Astrocyte of the cerebellum (primary cell): ENCODE measurements at places on chromosomes 12 and 14.
A peak's percentile ranks its signal among the peaks of the same experiment; 100 is the strongest.

- no peak for DNase-seq
Observed at GRCh38 chr14:86420131-86420530, 890.2 kb downstream of the FLRT2 start.

- no peak for DNase-seq
Observed at GRCh38 chr12:81617915-81618314, 141.2 kb downstream of the PPFIA2 start.

GRCh38 chr14:56855891-56856461 is 45.7 kb upstream of the OTX2 start:
- DNase-seq = no peak

GRCh38 chr12:101761781-101762180 is 22.5 kb upstream of the SYCP3 start:
- DNase-seq = no peak

DNA sequence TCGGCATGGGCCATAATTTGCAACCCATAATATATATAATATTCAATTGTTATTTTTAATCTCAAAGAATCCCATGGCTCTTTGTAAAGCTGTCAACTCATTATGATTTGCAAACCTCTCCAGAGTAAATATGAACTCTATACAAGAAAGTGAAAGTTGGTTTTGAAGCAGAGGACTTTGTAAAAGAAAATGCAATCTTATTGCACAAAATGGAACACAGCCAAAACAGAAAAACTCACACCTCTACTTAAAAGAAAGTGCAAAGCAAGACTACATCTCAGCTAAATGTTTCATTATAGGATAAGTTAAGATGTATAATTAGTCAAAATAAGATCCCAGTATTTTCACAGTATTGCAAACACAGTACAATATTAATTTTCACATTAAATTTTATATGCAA is 111.2 kb upstream of the FLRT2 start:
- DNase-seq = no peak

DNA sequence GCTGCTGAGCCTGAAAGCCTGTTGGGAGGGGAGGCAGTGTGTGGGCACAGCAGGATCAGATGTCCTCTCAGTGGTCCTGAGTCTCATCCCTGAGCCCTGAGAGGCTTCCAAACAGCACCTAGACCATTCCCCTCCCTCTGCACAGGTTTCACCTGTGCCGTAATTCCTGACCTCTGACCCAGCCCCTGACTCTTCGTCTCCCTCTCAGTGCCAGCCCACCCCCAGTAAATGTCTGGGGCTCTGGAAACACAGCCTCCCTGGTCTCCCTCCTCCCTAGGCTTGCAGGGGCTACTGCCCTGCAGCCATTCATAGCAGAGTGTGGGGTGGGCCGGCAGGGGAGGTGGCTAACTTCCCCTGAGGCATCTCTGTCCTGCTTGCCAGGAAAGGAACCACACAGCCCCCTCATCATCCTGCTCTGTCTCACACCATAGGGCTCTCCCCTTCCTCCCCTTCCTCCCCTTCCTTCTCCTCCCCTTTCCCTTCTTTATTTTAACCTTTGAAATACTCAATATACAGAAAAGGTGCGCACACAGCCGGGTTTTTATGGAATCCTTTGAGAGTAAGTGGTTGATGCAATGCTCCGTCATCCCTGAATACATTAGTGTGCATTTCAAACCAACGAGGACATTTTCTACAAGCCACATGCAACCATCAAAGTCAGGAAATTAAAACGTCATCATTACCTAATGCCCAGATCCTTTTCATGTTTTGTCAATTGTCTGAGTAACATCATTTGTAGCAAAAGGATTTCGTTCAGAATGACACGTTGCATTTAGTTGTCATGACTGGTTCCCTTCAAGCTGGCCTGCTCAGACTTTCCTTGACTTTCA is 67.0 kb downstream of the PRMT8 start:
- DNase-seq = no peak

GRCh38 chr14:88791629-88792472 is 902 bp downstream of the EML5 start:
- DNase-seq = no peak

- no peak for DNase-seq
Observed at GRCh38 chr14:101083564-101084435, 180.3 kb upstream of the RTL1 start.

- no peak for DNase-seq
Observed at GRCh38 chr12:54472494-54473262, 724 bp downstream of the GTSF1 start.

DNA sequence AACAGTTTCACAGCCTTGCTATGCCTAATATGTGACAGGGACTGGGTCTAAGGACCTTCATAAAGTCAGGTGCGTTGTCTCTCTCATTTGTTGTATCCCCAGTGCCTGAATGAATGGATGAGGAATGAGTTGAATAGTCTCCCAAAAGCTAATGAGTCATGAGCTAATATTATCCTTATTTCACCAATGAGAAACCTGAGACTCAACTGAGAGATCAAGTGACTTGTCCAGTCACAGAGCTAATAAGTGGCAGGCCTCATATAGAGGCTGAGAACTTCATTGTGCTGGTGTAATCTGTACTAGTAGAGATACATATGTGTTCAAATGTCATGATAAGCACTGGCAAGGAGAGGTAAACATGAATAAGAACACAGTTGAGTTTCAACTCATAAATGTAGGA is 612.4 kb downstream of the NRXN3 start:
- no peak for DNase-seq

GRCh38 chr12:50679612-50680011 is 84.3 kb upstream of the ATF1 start:
- no peak for DNase-seq

DNA sequence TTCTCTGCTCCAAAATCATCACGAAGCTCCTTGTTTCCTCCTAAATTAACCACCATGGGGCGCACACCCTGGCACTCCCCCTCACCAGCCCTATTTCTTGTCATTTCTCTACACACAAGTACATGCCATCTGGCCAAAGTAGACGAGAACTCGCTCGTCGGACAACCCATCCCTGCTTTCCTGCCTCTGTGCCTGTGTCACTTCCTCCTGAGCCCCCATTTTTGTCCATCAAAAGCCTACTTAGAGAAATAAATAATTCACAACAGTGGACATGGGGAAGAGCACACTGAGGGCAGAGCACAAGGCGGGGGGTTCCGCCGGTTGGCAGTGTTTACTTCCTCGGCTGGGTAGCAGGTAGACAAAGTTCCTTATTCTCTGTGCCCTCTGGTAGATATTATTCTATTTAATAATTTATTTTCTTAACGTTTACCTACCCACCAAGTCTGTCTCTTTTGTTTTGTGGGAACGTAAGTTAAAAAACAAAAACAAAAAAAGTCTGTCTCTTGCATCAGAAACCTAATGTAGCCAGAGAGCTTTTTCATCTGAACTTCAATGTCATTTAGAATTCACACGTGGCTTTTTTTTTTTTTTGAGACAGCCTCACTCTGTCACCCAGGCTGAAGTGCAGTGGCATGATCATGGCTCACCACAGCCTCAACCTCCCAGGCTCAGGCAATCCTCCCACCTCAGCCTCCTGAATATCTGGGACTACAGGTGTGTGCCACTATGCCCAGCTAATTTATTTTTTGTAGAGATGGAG is 6.0 kb downstream of the VPS37B start:
- no peak for DNase-seq

- peak; percentile 48 for DNase-seq
Observed at GRCh38 chr12:68611094-68611805, 551 bp downstream of the RAP1B start.

- no peak for DNase-seq
Observed at GRCh38 chr12:109946505-109946904, 46.4 kb downstream of the TCHP start.

GRCh38 chr14:36086629-36087395 is 89.7 kb downstream of the PTCSC3 start:
- no peak for DNase-seq

- no peak for DNase-seq
Observed at GRCh38 chr12:57523706-57524614, 1.3 kb downstream of the MBD6 start.

DNA sequence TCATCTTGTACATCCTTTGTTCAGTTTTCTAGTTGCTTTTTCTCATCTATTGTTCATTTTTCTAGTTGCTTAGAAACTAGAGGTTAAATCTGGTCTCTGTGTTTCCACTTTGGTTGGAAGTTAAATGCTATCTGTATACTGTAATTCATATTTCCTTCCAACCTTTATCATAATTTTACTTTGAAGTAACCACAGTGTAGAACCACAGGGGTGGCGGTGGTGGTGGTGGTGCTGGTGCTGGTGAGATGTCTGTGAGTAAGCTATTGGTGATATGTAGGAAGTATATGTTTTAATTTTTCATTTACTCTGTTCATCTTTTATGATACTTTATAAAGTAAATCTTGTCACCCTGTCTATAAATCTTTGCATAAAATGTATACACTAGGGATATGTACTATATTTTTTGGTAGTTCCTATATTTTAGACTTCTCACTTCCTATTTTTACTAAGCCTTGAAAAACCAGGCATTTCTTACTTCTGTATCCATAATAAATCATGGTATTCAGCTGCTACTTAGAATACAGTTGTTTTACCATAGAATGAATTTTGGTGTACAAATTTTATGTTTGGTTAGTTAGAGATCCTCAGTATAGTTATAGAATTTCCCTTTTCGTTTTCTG is 31.9 kb downstream of the CCDC91 start:
- DNase-seq = no peak

GRCh38 chr14:89617481-89618329 is 200.7 kb upstream of the FOXN3 start:
- DNase-seq = peak; percentile 18

DNA sequence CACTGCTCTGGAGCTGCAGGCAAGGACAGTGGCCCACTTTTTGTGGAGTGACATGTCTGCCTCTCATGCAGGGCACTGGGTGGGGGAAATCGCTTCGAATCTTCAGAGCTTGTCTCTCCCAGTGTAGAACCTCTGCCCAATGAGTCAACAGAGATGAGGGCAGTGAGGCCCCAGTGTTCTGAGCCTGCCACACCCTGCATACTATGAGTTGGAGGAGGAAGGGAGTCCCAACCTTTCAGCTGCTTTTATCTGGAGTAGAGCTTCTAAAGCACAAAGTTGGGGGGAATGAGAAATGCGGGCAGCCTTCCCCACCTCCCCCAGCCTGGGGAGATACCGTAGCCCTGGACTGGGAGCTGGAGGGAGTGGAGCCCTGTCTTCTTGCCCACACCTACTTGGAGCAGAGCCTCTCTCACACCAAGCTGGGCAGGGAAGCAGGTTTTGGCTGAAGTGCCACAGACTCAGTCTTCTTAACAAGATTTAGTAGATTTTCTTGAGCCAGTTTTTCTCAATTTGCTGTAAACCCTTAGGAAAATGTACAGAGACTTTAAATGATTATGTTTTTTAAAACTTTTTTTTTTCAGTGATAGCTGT is 159.1 kb downstream of the ADGRD1 start:
- DNase-seq = no peak
